ENCODE measurements at places on chromosomes 2 and 18.

DNA sequence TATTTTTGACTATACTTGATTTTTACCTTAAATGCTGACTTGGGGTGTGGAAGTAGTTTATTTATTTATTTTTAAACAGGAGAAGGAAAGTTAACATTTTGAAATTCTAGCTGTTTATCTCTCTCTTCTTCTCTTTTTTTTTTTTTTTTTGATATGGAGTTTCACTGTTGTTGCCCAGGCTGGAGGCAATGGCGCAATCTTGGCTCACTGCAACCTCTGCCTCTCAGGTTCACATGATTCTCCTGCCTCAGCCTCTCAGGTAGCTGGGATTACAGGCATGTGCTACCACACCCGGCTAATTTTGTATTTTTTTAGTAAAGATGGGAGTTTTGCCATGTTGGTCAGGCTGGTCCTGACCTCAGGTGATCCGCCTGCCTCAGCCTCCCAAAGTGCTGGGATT is 11.1 kb downstream of the WDR43 start:
- no peak for DNase-seq

DNA sequence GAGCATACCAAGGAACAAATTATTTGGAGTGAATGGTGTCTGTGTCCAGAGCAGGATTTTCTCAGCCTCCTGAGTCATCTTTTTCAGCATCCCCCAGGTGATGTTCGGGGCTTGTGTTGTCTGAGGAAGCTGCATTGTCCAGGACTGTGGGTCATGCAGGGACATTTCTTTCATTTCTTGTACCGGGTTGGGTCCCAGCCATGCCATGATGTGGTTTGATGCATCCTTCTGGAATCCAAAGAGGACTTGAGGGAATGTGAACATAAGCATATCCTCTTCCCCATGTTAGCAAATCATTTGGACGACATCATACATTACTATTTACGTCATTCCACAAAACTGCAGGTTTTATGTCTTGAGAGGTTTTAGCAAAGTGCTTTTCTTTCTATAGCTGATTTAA is 797.8 kb downstream of the CCDC85A start:
- no peak for DNase-seq

DNA sequence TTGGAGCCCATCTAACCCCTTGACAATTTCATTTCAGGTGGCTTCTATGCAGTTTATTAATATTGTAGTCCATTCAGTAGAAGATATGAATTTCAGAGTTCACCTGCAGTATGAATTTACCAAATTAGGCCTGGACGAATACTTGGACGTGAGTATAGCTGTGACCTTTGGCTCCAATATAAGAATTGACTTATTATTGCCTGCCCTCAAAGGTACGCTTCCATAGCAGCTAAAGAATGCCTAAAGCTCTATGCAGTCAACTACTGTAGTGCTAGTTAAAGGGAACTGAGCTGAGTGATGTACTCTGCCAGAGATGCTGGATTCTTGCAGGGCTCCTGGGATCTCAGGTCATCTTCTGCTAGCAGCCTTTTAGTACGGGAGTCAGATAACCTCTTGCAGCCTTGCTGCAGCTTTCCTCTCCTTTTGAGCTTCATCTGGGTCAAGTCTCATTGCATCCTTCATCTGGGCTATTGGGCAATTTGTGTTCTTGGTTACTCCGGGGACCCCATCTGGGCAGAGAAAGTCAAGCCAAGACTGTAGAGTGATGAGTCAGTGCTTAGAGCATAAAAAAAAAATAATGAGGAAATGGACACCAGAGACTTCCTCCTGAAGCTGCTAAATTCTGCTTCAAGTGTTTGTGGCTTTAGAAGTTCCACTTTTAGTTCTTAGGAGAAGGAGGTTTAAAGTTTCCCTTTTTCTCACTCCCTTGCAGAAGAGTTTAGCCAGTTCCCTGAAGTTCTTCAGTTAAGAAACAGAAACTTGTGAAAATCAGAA is 105.6 kb downstream of the PRPF40A start:
- peak; percentile 64 for DNase-seq

DNA sequence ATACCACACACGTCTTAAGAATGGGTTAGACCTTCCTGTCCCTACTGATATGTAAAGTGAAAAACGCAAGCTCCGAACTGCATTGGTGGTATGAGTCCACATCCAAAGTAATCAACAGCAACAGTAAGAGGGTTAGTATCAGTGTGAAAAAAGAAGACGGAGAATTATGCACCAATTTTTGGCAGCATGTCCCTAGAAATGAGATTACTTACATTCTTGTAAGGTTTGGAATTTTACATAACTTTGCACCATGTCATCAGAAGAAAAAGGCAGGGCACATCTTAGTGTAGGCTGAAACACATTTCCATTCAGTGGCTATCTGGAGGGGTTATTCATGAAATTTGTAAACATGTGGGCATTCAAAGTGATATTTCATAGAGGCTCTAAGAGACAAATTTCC is 88.2 kb downstream of the LONRF2 start:
- DNase-seq: no peak

- no peak for DNase-seq
Observed at GRCh38 chr2:221997100-221997499, 301.7 kb downstream of the PAX3 start.

DNA sequence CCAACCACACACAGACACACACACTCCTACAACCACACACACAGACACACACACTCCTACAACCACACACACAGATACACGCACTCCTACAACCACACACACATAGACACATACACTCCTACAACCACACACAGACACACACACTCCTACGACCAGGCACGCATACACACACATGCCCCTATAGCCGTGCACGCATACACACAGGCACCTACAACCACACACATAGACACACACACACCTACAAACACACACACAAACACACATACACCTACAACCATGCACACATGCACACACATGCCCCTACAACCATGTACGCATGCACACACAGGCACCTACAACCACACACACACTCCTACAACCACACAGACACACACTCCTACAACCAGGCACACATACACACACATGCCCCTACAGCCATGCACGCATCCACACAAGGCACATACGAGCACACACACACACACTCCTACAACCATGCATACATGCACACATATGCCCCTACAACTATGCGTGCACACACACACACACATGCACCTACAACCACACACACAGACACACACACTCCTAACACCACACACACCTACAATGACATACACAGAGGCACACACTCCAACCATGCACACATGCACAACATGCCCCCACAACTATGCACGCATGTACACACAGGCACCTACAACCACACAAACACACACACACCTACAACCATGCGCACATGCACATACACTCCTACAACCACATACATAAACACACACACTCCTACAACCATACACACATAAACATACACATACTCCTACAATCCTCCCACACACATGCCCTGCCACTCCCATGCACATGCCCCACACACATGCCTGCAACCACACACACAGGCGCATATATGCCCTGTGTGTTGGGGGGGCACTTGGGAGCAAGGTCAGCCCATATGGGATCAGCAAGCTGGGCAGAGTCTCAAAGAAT is 19.1 kb upstream of the TEX51 start:
- DNase-seq: no peak

DNA sequence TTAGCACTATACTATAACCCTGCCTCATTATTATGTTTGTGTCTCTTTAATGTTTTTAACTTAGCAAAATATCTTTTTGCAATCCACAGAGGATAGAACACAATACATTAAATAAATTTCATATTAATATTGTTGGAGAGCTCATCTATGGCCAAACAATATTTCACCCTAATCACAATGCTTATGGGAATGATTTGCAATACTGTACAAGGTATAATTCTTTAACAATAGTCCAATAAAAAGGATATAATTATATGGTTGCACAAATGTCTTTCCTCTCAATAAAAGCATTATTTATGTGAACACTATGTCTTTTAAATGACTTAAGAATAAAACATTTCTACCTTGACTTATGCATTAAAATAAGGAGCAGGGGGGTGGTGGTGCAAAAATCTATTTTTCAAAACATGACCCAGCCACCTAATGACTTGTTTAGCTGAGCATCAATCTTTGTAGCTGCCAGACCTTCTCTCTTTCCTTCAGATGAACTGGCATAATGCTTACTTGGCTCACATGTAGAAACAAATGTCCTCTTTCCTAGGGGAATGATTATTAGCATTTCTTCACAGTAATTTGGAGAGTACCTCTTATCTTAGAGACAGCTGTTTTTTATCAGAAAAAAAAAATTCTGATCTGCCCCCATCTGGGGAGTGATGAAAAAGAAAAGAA is 1933.6 kb upstream of the LRRTM1 start:
- DNase-seq: no peak

DNA sequence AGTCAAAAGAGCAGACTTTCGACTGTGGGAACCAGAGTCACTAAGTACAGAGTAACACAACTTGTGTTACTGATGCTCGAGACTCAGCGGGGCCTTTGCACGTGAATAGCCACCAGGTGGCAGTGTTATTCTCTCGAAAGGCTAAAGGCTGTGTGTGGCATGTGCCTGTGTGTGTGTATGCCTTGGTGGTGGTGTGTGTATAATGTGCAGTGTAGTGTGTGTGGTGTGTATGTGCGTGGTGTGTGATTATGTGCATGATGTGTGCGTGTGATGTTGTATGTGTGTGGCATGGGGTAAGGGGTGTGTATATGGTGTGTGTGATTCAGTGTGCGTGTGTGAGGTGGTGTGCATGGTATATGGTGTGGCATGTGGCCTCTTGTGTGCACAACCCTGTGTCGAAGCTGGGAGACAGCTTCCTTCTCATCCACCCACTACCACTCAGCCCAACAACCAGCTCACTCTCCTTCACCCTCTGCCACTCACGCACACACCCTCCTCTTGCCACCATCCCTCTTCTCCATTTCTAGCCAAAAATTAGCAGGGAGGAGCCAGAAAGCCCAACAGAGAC is 83.0 kb upstream of the ZNF532 start:
- DNase-seq: peak; percentile 84

GRCh38 chr2:188645986-188646385 is 328.2 kb upstream of the COL3A1 start:
- no peak for DNase-seq

GRCh38 chr2:53438100-53438499 is 329.5 kb upstream of the CHAC2 start:
- no peak for DNase-seq

DNA sequence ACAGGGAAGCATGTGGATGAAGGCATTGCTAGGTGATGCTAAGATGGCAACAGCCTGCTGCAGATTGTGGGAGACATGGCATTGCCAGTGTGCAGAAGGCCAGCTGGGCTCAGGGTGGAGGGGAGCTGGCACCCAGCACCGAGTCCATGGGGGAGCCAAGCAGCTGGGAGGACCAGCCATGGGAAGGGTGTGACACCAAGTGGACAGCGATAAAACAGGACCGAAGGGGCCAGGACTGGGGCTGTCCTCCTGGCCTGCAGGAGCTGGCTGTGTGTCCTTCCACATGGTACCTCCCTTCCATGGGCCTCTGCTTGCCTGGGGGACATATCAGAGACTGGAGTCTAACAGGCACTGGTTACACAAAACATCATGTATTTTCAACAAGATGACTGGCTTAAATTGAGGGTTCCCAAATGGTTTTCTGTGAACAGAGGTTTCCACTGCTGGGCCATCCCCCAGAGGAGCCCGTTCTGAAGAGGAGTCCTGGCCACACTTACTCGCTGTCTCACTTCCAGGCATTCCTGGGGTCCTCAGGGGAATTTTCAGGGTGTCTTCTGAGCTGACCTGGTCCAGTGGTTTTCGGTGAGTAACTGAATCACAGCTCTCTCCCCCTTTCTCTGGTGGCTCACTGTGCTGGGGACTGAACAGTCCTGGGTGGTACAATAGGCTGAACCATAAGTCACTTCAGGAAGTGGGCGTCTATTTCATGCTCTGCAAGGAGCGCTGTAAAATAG is 60.4 kb upstream of the TNP1 start:
- DNase-seq: no peak

Data from B cell (primary cell).